Right hindlimb (tissue), 1 donor: ENCODE measurements at places on chromosomes 6 and 20.

- DNase-seq, result no peak
Observed at GRCh38 chr6:34652263-34652662, 44.3 kb downstream of the ILRUN start.

- DNase-seq, result peak; percentile 47
Observed at GRCh38 chr6:41463062-41463930, 82.9 kb upstream of the FOXP4 start.

- DNase-seq, result no peak
Observed at GRCh38 chr6:152673236-152673635, 24.5 kb upstream of the MYCT1 start.

DNA sequence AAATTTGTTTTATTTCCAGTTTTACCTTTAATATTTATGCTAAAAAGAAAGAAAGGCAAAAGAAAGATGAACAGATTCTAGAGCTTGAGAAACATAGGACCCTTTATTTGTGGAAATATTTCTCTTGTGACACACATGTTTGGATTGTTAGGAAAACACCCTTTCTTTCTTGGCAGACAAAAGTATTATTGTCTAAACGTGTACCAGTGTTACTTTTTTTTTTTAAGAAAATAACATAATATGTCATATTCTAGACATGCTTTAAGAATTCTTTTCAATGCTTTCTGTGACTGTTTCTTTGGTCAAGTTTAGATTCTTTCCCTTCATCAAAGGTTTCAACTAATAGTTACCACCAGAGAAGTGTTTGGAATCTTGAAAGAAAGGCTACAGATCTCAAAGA is 183.4 kb upstream of the CNR1 start:
- no peak for DNase-seq

DNA sequence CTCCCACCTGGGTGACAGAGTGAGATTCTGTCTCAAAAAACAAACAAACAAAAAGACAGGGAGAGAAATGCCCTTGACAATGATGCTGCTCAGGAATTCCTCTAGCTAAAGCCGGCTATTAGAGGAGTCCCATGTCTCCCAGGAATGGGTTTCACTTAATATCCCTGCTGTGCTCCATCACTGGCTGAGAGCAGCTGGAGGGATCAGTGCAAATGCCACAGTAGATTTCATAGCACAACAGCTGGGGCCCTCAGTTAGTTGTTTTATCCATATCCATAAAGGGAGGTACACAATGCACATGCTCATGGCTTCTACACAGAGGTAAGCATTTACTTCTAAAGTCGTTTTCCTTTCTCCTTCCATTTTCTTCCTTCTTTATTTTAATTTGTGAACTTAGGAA is 742.0 kb upstream of the POU3F2 start:
- DNase-seq, result peak; percentile 64

- DNase-seq, result no peak
Observed at GRCh38 chr6:128886706-128887105, 3.8 kb downstream of the LAMA2 start.

- DNase-seq, result no peak
Observed at GRCh38 chr20:48716086-48716485, 111.7 kb downstream of the PREX1 start.

DNA sequence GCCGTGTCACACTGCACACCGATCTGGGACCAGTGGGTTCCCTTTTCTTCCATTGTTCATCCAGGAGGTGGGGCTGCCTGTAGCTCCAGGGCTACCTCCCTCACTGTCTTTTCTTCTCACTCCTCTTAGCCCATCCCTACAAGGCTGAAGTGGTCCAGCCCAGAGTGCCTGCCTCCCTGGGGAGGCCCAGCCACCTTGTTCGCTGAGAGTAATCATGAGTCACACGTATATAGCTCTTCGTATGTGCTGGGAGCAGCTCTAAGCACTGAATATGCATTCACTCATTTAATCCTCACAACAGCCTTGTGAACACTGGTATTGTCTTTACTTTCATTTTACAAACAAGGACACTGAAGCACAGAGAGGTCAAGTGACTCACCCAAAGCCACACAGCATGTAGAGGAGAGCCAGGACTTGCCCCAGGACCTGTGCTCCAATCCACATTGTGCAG is 14.7 kb upstream of the CCDC167 start:
- DNase-seq, result no peak

DNA sequence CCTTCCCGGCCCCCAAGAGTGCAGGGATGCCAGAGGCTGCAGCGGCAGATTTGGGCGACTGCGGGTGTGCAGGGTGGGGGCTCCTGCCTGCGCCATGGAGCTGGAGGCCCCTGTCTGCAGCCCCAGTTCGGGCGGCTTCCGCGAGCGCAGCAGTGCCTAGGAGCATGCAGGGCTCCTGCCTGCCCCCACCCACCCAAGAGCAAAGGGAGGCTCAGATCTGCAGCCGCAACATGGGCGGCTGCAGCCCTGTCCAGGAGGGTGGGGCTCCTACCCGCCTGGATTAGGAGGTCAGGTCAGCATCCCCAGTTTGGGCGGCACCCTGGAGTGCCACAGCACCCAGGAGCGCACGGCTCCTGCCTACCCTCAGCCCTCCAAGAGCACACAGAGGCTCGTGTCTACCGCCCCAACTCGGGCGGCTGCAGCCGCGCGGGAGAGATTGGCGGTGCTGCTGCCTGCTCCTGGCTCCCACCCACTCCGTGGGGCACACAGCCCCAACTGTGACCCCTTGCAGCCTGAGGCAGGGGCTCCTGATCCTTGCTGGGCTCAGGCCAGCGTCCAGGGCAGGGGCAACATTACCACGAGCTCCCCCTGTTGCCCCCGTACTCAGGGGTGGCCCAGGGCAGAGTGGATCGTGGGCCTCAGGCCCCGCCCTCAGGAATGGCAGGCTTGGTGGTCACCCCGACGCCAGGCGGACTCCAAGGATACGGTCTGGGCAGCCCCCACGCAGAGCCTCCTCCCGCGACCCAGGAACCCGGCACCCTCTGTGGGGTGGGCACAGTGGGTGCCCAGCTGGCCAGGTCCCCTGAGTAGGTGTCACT is 55.5 kb upstream of the UNC93A start:
- no peak for DNase-seq

DNA sequence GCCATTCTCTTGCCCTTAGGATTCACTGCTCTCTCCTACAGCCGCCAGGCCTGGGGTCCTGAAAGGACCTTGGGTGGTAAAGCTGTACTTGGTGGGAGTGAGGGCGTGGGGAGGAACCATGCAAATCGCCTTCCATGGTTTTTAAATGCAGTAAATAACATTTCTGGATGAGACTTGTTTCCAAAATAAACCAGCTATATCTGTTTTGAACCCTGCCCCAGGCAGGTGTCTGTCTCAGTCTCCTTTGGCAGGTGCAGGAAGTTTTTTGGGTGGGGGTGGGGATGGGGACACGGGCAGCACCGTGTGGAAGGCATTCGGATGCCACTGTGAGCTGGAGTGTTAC is 14.3 kb downstream of the ITPA start:
- no peak for DNase-seq
